ENCODE measurements at places on chromosomes 3 and 15. TPM values are rescaled to one million over a fixed set of nuclear protein-coding genes. Genes with fewer than 3 reads are reported as not detected.
A peak's percentile ranks its signal among the peaks of the same experiment; 100 is the strongest.

GRCh38 chr3:39211332-39212130 lies 19.1 kb upstream of the XIRP1 start:
- H3K4me1 ChIP-seq: no peaks in the 10 kb centered on the region
- no peaks in the 10 kb centered on the region for H3K27me3 ChIP-seq
- H3K36me3 ChIP-seq: no peaks in the 10 kb centered on the region

DNA sequence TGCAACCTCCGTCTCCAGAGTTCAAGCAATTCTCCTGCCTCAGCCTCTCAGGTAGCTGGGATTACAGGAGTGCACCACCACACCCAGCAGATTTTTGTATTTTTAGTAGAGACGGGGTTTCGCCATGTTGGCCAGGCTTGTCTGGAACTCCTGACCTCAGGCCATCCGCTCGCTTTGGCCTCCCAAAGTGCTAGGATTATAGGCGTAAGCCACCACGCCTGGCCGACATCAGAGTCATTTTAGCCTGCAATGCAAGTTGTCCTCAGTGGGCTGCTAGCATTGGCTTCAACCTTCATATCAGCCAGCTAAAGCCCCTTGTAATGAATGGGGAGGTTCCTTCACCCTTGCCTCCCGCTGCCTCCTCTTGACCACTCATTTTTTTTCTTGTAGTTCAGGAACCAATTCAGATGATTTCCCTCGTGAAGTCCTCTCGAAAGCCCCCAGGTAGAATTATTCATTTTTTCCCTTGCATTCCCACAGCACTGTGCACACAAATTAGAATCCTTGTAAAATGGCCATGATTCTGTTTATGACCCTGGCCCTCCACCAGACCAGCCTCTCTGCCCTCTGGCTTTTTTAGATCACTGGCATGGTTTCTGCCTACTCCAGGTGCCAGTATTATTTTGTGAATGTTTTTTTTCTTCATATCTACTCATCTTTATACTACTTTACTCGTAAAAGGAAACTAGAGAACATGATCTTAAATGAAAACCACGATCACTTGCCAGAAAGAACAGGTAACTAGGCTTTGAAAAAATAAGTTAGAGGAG lies 29.1 kb downstream of the FLNB start:
- no peak for DNase-seq
- H3K27ac ChIP-seq: no peak overlapping the region
- no peaks in the 10 kb centered on the region for H3K27me3 ChIP-seq
- peaks cover 60% of the 10 kb centered on the region for H3K4me1 ChIP-seq
- no peaks in the 10 kb centered on the region for H3K36me3 ChIP-seq

- H3K27ac ChIP-seq: peak overlapping the region; percentile 79
- H3K4me1 ChIP-seq: peaks cover 27% of the 10 kb centered on the region
- peak overlapping the region; percentile 74 for H3K4me3 ChIP-seq
- no peak for DNase-seq
- H3K36me3 ChIP-seq: no peaks in the 10 kb centered on the region
Observed at GRCh38 chr15:40942337-40942854, 10.9 kb upstream of the CHAC1 start.

DNA sequence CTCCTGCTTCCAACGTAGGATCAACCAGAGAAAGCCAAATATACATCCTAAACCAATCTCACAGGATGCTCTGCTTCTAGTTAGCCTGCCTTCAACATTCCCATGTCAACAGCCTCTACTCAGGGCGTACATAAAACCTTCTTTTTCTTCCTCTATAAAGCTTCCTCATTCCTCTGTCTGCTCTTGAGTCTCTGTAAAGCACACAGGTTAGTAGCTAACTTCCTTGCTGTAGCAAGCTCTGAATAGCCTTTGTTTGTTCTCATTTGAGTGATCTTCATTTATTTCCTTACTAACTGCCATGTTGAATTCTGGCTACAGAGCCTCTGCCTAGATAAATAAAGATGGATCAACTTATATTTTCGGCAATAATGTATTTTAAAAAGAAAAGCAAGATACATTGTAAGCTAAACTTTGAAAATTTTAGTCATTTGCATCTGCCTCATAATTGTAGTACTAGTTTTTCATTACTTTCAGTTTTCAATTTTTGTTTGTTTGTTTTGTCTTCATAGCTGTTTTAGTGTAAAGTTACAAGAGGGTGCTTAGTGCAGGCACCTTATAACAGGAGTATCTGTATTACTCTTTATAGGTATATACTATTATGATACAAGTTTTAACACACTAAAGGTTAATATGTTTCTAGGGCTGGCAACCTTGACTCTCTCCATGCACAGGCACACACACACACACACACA lies 498.2 kb downstream of the PYDC2 start:
- no peaks in the 10 kb centered on the region for H3K36me3 ChIP-seq
- H3K27me3 ChIP-seq: no peaks in the 10 kb centered on the region
- H3K4me1 ChIP-seq: no peaks in the 10 kb centered on the region
- no peak overlapping the region for H3K27ac ChIP-seq
- no peak overlapping the region for H3K4me3 ChIP-seq

DNA sequence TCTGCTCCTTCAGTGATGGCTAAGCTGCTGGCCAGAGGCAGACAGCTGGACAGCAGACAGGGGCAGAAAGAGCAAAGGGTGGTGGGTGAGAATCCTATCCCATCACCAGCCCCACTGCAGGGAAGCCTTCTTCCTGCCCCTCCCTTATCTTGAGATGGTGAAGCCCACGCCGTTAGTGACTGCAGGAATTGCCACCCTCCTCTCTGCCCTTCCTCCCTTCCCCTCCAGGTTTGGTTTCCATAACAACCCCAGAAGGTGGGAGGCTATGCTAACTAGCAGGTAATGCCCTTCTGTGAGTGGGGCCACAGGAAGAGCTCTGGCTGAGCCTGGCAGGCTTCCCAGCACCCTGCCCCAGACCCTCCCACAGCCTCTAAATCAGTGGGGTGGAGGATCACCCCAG lies 32.8 kb downstream of the SCN5A start:
- no peaks in the 10 kb centered on the region for H3K27me3 ChIP-seq
- no peaks in the 10 kb centered on the region for H3K36me3 ChIP-seq
- H3K4me3 ChIP-seq: no peak overlapping the region
- no peaks in the 10 kb centered on the region for H3K4me1 ChIP-seq
- no peak overlapping the region for H3K27ac ChIP-seq
- DNase-seq: no peak

IL5RA gene
- not detected for total RNA-seq

GRCh38 chr15:86432861-86433260 lies 353.2 kb downstream of the AGBL1 start:
- H3K27me3 ChIP-seq: no peaks in the 10 kb centered on the region
- no peak overlapping the region for H3K4me3 ChIP-seq
- H3K4me1 ChIP-seq: no peaks in the 10 kb centered on the region
- no peak for DNase-seq
- H3K27ac ChIP-seq: no peak overlapping the region

CCDC80 gene
- total RNA-seq: 51.6 TPM

DNA sequence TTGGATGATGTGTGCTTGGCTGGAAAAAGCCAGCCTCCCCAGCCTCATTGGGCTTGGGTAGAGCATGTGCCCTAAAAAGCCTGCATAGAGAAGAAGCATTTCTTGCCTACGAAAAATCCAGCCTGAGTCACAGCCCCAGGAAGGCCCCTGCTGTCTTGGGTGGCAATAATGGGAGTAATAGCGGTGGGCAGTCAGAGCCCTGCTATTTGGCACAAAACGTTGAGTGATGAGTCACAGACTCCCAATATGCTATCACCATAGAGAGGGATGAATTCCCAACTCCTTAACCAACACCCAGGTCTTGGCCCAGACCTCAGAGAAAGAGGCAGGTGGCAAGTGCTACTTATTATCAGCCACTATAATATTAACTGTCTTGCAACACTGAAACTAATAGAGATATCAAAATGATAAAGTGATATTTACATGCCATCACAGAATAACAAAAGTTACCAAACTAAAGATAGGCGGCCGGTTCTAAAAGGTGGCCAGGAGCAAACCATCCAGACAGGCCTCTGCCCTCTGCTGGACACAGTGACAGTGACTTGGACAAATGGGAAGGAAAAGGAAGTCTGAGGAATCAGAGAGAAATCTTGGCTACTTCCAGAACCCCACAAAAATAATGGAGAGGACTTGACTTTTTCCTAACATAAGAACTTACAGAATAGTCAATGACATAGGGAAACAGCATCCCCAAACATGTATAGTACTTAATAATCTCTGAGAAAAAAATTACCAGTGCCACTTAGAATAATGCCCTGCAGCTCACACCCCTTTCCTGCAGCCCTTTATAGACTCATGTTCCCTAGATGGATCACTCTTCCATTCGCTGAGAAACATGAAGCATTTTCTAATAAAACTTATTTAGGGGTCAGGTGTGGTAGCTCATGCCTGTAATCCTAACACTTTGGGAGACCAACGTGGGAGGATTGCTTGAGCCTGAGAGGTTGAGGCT lies 51.9 kb upstream of the MUC13 start:
- no peak for DNase-seq
- no peaks in the 10 kb centered on the region for H3K27me3 ChIP-seq
- H3K27ac ChIP-seq: peak overlapping the region; percentile 88

GRCh38 chr3:161619351-161619750 lies 122.7 kb downstream of the OTOL1 start:
- no peaks in the 10 kb centered on the region for H3K27me3 ChIP-seq
- H3K36me3 ChIP-seq: no peaks in the 10 kb centered on the region
- no peak overlapping the region for H3K27ac ChIP-seq

GRCh38 chr3:36196058-36196457 lies 184.2 kb upstream of the STAC start:
- no peak overlapping the region for H3K4me3 ChIP-seq
- H3K27me3 ChIP-seq: no peaks in the 10 kb centered on the region
- H3K27ac ChIP-seq: no peak overlapping the region
- H3K4me1 ChIP-seq: no peaks in the 10 kb centered on the region
- H3K36me3 ChIP-seq: no peaks in the 10 kb centered on the region

INSYN1 gene
- total RNA-seq: 5.6 TPM

STAC gene
- total RNA-seq: 3.9 TPM

FANCD2OS gene
- not detected for total RNA-seq

ASB14 gene
- not detected for total RNA-seq

- DNase-seq: no peak
- H3K27me3 ChIP-seq: no peaks in the 10 kb centered on the region
- H3K27ac ChIP-seq: no peak overlapping the region
- no peak overlapping the region for H3K4me3 ChIP-seq
Observed at GRCh38 chr3:102400142-102400541, 34.7 kb upstream of the ZPLD1 start.

- DNase-seq: no peak
- H3K4me1 ChIP-seq: no peaks in the 10 kb centered on the region
- H3K27ac ChIP-seq: no peak overlapping the region
- H3K27me3 ChIP-seq: no peaks in the 10 kb centered on the region
Observed at GRCh38 chr15:23401627-23402026, 45.4 kb downstream of the GOLGA6L2 start.

DNA sequence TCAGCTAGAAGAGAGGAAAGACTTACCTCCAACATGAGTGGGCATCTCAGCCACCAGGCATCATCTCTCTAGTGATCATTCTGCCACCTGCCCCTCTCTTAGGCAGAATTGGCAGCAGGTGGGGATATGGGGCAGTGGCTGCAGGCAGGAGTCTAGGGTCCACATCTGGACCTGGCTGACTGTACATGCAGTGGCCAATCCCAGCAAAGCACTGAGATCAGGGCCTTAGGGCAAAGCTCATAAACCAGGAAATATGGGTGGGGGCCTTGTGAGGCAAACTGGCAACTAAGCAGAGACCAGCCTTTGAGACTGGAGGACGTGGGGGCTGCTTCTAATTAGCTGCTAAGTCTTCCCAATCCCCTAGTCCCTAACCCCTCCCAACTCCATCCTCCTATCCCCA lies 12.9 kb downstream of the POMGNT2 start:
- H3K4me1 ChIP-seq: peaks cover 6% of the 10 kb centered on the region
- DNase-seq: no peak
- no peak overlapping the region for H3K4me3 ChIP-seq
- no peaks in the 10 kb centered on the region for H3K27me3 ChIP-seq

- no peaks in the 10 kb centered on the region for H3K36me3 ChIP-seq
- H3K27me3 ChIP-seq: no peaks in the 10 kb centered on the region
- H3K4me1 ChIP-seq: peaks cover 5% of the 10 kb centered on the region
- DNase-seq: no peak
Observed at GRCh38 chr3:175346573-175347356, 487.6 kb downstream of the NAALADL2 start.

DNA sequence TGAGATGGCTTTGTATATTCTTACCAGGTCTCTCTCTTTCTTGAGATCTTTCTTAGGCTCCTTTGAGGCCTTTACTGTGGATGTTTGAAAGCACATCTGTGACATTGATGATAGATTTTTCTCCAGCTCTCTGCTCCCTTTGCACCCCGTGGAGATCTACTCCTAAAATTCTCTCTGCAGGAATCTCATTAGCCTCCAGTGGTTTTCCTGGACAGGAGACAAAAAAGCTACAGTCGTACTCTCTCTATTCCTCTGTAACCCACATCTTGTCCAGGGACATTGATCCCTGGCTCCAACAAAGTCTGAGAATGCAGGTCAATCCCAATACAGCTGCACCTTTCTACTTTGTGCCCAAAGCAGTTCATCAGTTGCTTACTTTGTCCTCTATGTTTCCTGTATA lies 68.2 kb downstream of the RBMS3 start:
- DNase-seq: no peak
- no peaks in the 10 kb centered on the region for H3K36me3 ChIP-seq
- H3K27me3 ChIP-seq: no peaks in the 10 kb centered on the region
- H3K27ac ChIP-seq: no peak overlapping the region
- no peak overlapping the region for H3K4me3 ChIP-seq

DNA sequence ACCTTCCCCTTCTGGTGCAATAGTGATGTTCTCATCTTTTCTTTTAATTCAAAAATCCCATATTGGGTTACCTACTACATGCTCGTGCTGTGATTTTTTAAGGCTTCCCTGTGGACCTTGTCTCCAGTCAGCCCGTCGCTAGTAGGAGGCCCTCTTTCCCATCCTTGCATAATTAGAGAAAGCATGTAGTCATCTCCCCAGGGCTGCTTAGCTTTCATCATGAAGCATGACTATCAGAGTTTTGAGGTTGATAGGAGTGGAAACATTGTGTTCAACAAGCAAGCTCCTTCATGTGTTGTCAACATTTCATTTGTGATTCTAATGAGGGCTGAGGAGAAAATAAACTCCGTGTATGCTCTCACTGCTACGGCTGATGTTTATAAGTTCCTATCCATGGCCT lies 8.7 kb upstream of the LRTM1 start:
- no peak overlapping the region for H3K4me3 ChIP-seq
- no peak for DNase-seq

- peaks cover 11% of the 10 kb centered on the region for H3K36me3 ChIP-seq
- H3K27ac ChIP-seq: no peak overlapping the region
- no peak for DNase-seq
- peaks cover 15% of the 10 kb centered on the region for H3K4me1 ChIP-seq
- H3K4me3 ChIP-seq: no peak overlapping the region
Observed at GRCh38 chr3:171688593-171688992, 121.7 kb downstream of the PLD1 start.

DNA sequence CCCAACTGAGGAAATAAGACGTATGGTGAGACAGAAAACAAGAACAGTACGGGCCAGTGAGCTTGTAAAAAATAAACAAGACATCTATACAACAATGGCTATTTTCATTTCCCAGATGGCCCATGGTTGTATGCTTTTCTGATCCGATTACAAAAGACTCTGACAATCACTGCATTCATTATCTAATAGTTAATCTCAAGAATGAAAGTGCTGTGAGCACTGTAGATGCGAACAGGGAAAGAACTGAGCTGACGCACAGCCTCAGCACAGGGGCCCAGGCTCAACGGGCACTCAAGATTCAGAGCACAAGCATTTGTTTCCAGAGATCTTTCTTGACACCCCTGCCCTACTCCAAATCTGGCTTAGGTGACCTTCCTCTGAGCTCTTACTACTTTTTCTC lies 6.9 kb downstream of the MTMR10 start:
- peak overlapping the region; percentile 6 for H3K27ac ChIP-seq
- peak overlapping the region; percentile 1 for H3K4me3 ChIP-seq
- no peaks in the 10 kb centered on the region for H3K27me3 ChIP-seq
- H3K4me1 ChIP-seq: peaks cover 85% of the 10 kb centered on the region
- no peak for DNase-seq
- peaks cover 8% of the 10 kb centered on the region for H3K36me3 ChIP-seq

STXBP5L gene
- 0.98 TPM for total RNA-seq
